ENCODE measurements at places on chromosomes 1 and 21.

GRCh38 chr1:38775175-38775845 lies 84.3 kb downstream of the RRAGC start:
- DNase-seq, result no peak

DNA sequence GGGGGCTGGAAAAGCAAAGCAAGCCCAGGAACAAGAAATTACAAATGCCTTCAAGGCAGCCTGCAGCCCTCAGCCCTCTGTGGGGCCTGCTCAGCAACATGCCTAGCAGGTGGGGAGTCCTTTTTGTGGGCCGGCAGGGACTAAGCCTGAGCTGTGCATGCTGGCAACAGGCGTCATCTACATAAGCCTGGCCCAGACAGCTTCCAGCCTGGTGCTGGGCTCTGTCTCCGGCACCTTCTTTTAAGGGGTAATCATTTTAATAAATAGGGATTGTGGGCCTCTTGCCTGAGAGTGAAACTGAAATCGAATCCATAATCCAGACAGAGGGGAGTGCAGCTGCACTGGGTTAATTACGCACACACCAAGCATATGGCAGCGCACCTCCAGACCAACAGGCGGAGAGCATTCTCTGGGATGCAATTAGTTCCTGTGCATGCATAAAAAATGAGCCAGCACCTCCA lies 96.6 kb downstream of the DDX20 start:
- DNase-seq, result no peak

- DNase-seq, result no peak
Measured at GRCh38 chr1:38004284-38005108, 818 bp downstream of the FHL3 start.

GRCh38 chr1:48771561-48771960 lies 5.1 kb downstream of the BEND5 start:
- no peak for DNase-seq
